ENCODE measurements at places on chromosomes 12 and 14.

DNA sequence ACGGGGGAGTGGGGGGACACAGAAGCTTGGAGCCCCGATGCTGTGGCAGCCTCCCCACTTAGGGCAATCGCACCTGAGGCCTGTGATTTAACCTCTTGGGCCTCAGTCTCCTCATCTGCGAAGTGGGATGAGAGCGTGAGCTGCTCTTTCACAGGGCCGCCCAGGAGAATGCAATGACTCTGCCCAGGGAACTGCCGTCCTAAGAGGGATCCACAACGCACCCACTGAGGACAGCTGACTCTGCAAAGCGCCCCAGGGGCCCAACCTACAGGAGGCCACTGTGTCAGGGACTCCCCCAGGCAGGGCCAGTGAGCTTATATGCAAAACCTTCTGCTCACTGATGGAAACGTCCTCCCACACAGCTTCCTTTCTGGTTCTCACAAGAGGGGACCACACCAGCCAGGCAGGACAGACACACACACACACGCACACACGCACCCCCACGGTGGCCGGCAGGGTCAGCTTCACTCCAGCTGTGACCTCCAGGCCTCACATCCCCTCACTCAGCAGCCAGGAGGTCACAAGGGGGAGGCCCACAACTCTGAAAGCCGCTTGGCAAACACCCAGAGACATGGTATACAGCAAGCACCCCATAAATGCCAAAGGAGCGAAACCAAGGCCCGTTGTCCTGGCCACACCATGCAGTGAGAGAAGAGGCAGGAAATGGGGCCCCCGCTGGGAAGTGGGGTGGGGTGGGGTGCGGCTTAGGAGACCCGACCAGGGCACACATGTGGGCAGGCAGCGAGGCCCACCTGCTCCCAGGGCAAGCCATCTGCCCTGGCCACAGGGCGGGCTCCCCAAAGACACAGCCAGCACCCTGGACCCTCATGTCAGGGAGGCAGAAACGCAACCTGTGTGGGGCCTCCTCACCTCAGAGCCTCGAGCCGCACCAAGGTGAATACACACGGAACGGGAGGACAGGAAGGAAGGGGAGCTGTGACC, 73.3 kb downstream of the NCOR2 start:
- DNase-seq: no peak

DNA sequence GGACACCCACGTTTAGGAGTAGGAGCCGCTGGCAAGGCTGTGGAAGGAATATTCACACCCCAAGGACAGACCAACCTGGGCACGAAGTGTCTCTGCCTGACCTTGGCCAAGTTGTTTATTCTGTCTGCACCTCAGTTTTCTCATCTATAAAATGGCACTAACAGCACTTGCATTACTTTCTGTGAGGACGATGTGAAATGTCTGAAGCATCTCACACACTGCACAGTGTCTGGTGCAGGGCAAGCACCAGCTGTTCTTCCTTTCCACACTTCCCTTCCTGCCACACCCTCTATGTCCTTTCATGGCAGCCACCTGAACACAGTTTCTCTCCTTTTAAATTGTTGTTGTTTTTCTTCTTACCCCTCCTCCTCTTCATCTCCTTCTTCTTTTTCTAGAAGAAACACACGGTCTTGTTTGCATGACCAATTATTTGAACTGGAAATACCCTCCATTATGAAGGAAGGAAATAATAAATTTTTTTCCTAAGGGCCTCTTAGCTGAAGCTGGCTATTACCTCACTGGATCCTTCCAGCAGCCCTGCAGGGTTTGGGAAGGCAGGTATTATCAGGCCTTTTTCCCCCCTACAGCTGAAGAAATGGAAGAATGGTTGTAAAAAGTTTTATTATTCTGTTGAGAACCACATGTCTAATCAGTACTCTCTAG, 42.9 kb upstream of the ATP23 start:
- DNase-seq: no peak

- DNase-seq: no peak
These were observed 261.7 kb downstream of the NEDD1 start for GRCh38 chr12:97168804-97169203.

GRCh38 chr12:123621101-123621500, 12.4 kb downstream of the EIF2B1 start:
- DNase-seq: no peak

- no peak for DNase-seq
These were observed 38.2 kb downstream of the PLXNC1 start for GRCh38 chr12:94186278-94187241.

DNA sequence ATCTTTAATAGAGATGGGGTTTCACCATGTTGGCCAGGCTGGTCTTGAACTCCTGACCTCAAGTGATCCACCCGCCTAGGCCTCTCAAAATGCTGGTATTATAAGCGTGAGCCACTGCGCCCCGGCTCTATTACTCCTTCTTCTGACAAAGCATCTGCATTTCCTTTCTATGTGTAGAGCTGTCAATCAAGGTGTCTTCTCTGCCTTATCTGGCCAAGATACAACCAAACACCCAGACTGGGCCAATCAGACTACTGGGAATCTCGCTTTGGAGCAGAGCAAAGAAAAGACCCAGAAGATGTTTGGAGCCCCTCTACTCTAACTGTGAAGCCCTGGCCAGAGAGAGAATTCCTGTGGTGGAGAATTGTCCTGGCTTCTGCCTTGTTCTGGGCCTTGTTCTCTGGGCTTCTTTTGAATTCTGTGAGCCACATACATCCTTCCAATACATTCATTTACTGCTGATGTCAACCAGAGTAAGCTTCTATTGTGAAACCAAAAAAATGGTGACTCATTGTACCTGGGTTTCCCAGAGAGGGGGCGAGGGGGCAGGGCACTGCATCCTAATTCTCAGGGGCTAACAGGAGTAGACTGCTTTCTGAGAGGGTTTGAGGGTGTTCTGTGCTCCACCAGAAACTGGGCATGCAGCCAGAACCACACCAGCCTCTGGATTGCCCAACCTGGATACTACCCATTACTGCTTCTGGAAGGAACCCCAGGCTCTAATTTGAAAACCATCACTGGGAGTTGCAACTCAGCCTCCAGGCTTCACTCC, 18.8 kb upstream of the FLVCR2 start:
- DNase-seq: no peak

Measured in NCI-H446 (cell line).